ENCODE measurements at places on chromosomes 2 and 18. TPM values are rescaled to one million over a fixed set of nuclear protein-coding genes. Genes with fewer than 3 reads are reported as not detected.

The ING5 gene
- total RNA-seq, result 31.1 TPM

DNA sequence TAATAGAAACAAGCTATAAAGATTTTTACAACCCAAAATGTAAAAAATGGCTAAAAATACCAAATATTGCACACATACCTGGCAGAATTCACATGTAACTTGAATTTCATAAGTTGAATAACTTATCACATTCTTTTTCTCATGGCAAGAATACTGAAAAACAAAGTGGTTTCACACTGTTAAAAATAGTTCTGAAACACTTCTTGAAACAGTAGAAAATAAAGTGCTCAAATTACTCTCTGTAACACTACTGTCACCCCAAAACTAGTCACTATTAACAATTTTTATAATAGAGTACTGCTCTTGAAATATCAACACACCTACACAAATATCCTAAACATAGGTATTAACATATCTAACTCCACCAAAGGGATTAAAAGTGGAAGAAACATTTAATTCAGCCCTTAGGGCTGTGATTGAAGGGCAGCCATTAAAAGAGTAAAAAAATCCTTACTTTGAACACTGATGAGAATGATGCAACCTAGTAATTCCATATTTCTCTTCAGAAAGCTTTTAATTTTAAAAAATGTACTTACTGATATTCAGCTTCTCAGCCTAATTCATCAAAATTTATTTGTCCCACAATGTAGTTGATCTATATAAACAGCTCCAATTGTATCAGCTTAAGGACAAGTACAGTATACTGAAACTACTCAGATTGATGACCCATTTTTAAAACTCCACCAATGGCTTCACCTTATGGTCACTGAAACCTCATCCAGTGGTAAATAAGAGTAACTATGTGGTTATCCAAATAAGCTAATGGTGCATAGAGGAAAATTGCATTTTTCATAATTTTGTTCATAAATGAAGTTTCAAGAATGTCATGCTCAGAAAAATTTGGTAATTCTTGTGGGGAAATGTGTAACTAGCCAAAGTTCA is 31.4 kb downstream of the ATF2 start:
- peaks cover 4% of the 10 kb centered on the region for H3K36me3 ChIP-seq
- no peak overlapping the region for H3K4me3 ChIP-seq
- DNase-seq, result no peak

The R3HDM1 gene
- total RNA-seq, result 19.5 TPM

The ITGA6 gene
- 46.5 TPM for total RNA-seq

GRCh38 chr2:64274399-64275173 is 130.4 kb upstream of the PELI1 start:
- peak overlapping the region; percentile 77 for H3K27ac ChIP-seq
- H3K4me3 ChIP-seq, result no peak overlapping the region
- H3K4me1 ChIP-seq, result peaks cover 24% of the 10 kb centered on the region
- no peaks in the 10 kb centered on the region for H3K36me3 ChIP-seq

DNA sequence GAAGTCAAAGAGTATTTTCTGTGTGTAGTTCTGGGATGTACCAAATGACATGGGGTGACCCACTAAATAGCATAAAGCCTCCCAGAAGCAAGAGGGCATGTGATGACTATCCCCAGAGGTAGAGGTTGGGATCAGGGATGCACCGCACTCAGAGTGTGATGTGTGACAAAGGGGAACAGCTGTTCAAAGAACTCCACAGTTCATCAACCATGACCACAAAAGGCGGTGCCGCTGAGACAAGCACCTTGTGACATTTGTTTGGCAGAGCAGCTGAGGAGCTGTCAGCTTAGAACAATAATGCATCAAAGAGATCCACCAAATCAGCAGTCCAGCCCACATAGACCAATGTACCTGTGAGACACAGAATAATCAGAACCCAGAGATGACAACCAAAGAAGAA is 81.3 kb downstream of the VWC2L start:
- no peak overlapping the region for H3K4me3 ChIP-seq
- no peak overlapping the region for H3K27ac ChIP-seq
- no peaks in the 10 kb centered on the region for H3K36me3 ChIP-seq

The TSPYL6 gene
- total RNA-seq, result not detected

DNA sequence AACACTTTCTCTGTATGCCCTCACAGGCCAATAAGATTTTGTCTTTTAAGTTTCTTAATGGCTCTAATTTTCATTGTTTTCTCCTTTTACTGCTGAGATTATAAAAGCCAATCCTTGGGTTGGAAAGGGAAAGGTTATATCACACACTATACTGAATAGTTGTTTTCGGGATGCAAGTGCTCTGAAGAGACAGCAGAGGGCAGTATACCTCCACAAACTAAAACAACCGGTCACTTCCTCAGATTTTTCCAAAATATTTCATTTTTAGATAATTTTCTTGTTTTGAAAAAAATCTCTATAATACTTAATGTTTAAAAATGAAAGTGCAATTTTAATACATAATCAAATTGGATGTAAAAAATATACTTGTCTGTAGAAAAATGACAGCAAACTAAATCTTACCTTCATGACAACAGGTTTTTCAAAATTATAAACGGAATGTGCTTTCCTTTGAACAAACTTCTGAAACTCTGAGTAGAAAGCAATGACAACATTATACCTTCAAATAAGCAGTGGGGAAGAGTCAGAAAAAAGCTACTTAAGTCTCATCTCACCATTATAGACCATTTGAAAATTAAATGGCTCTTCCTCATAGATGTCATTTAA is 82.7 kb downstream of the ORC4 start:
- no peaks in the 10 kb centered on the region for H3K27me3 ChIP-seq
- H3K36me3 ChIP-seq, result peaks cover 45% of the 10 kb centered on the region
- H3K27ac ChIP-seq, result no peak overlapping the region

GRCh38 chr2:227472265-227473121 is 537 bp downstream of the AGFG1 start:
- H3K36me3 ChIP-seq, result no peaks in the 10 kb centered on the region
- H3K27ac ChIP-seq, result peak overlapping the region; percentile 94
- H3K27me3 ChIP-seq, result no peaks in the 10 kb centered on the region
- H3K4me1 ChIP-seq, result peaks cover 42% of the 10 kb centered on the region
- peak overlapping the region; percentile 98 for H3K4me3 ChIP-seq

- DNase-seq, result no peak
- H3K36me3 ChIP-seq, result no peaks in the 10 kb centered on the region
- no peak overlapping the region for H3K27ac ChIP-seq
- no peak overlapping the region for H3K4me3 ChIP-seq
- H3K4me1 ChIP-seq, result no peaks in the 10 kb centered on the region
- no peaks in the 10 kb centered on the region for H3K27me3 ChIP-seq
These were observed 190.0 kb downstream of the ST6GAL2 start for GRCh38 chr2:106695919-106696318.

Data from esophagus muscularis mucosa (tissue), 4 donors.